ENCODE measurements at places on chromosomes 16 and 17.
A peak's percentile ranks its signal among the peaks of the same experiment; 100 is the strongest.

DNA sequence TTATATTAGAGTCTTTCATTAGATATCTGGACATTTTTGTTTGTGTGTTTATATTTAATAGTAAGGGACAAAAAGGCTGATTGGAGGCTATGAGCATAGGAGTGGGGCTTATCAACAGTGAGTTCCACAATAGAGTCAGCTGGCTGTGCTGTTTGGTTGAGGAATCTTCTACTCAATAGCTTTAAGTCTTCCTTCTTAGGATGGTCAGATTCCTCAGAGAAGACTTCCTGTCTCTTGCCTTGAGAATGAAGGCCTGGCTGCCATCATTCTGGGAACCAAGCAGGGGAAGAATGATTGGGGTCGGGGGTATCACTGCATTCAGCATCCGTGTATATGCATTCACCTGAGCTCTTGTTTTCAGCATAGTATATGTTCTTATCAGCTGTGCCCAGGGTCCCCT is 31.9 kb upstream of the ABCC11 start:
- no peak for DNase-seq

GRCh38 chr17:73025041-73025560 is 67.4 kb downstream of the SLC39A11 start:
- DNase-seq: no peak

DNA sequence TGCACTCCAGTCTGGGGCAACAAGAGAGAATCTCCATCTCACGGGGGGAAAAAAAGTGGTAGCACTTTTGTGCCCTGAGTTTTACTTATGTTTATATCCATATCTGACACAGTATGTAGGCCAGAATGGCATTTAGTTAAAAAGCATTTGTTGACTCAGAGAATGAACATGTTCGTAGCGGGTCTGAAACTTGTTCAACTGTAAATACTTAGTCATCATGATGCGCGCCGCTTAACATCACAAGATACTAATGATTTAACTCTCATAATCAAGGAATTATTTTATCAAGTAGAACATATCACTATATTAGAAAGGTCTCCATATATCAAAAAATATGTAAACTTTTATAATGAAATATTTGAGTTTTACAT is 55.3 kb upstream of the ITGA2B start:
- DNase-seq: no peak

- no peak for DNase-seq
Observed at GRCh38 chr17:21004016-21004930, 38.5 kb downstream of the USP22 start.

DNA sequence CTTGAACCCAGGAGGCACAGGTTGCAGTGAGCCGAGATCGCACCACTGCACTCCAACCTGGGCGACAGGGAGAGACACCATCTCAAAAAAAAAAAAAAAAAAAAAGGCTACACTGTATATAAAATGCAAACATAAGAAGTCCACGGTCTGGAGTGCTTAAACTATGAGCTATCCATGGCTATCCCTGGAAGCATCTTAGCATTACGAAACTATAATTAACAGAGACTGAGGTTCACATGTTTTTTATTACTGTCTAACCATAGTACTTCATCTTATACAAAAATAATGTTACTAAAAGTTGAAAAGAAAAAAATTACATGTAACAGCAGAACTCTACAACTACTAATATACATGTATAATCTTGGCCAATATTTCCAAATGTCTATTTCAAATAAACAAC is 32.8 kb downstream of the HELZ start:
- no peak for DNase-seq

DNA sequence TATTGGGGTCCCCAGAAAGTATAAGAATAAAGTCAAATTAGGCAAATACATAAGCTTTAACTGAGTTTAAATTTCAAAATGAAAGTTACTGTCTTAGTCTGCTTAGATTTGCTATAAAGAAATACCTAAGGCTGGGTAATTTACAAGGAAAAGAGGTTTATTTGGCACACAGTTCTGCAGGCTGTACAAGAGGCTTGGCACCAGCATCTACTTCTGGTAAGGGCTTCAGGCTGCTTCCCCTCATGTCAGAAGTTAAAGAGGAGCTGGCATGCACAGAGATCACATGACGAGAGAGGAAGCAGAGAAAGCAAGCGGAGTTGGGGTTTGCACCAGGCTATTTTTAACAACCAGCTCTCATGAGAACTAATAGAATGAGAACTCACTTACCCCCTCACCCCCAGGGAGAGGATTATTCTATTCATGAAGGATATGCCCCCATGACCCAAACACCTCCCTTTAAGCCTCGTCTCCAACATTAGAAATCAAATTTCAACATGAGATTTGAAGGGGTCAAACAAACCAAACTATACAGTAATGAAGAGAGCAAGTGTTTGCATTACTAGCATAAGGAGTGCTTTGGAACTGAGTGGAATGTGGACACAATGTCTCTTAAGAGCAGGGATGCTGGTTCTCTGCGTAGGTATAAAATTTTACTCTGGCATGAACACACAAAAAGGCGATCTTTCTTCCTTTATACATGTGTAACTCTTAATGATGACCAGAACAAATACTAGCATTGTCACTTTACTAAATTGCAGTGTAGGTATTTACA is 292.8 kb upstream of the PMFBP1 start:
- DNase-seq: no peak

GRCh38 chr17:48909783-48910182 is 1.6 kb downstream of the UBE2Z start:
- no peak for DNase-seq

DNA sequence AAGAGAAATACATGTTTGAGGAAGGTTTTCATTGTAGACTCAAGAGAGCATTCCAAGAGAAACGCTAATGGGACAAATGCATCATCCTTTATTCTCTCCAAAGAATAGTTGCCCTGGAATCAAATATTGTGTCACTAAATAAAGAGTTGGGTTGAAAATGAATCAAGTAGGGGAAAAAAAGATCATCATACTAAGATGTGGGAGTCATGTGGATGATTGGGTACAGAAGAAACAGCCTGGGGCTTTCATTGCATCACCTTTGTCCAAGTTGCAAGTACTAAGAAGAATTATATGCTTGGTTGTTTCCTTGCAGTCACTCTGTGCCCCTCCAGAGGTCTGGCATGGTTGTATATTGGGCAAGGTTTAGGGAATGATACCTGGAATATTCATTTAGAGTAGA is 658.9 kb downstream of the TOX3 start:
- DNase-seq: no peak

GRCh38 chr17:5281814-5282641 is at the start of gene RABEP1:
TSS of gene RABEP1 (plus strand) at chr17:5282284. CDS start at chr17:5282487, 203 bp downstream.
- peak; percentile 85 for DNase-seq

DNA sequence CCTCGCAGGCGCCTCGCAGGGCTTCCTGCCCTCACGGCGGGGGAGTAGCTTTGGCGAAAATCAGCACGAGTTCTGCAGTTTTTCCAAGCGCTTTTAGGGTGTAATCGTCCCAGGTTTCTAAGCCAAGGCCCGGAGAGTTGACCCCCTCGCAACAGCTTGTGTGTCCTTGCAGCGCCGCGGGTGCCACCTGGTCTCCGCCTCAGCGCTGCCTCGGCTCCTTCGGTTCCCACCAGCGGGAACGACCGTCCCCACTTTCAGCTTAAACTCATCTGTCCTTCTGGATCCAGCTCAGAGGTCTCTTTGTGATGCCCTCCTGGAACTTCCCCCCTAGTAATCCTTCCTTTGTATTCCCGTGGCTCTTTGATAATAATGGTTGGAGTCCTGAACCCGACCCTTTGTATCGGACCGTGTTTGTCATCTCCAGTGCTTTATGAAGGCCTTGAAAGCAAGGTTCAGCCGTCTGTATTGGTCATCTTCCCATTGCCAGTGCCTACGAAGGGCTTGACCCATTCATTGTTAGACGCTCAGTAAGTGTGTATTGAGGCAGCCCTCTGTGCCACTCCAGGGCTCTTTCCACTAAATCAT is 858 bp upstream of the SMARCE1 start:
- DNase-seq: no peak

Data from activated CD4-positive, CD25-positive, alpha-beta regulatory T cell (primary cell).